Bone marrow (tissue), 2 donors: ENCODE measurements at places on chromosomes 1 and 21.

DNA sequence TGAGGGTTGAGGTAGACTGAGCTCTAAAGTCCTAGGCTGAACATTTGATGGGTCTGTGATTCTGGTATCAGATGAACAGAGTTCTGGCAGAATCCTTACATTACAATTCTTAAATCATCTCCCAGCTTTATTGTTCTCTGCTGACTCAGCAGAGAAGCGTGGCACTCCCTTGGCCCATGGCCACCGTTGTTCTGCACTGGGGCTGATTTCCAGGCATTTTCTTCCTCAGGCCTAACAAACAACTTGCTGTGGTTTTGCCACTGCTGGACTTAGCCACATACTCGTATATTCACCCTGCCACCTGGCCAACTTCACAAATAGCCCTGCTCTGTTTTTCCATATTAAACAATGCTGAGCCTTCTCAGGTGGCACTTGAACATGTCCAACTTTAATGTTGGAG, 223.2 kb downstream of the TNR start:
- DNase-seq: no peak

DNA sequence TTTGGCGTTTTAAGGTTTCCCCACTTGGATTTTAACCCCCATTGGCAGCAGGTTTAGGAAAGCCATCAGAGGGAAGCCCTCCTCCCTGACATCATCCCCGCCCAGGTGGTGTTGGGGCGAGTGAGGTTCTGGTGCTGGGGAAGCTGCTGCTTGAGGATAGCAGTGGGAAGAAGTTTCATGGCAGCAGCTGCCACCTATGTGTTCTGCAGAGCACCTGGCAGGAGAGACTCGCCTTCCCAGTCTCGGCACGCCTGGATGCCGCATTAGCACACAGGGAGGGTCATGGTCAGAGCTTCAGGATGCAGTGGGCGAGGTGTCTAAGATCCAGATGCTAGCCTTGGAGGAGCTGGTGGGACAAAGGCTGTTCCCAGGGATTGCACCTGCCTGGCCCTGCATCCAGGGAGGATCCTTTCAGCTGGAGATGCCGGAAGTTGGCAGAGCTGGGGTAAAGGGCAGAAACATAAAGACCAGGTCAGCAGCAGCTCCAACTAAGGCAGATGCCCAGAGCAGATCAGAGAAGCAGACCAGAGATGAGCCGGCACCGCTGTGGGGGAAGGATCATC, 33.9 kb downstream of the ABCG1 start:
- no peak for DNase-seq

DNA sequence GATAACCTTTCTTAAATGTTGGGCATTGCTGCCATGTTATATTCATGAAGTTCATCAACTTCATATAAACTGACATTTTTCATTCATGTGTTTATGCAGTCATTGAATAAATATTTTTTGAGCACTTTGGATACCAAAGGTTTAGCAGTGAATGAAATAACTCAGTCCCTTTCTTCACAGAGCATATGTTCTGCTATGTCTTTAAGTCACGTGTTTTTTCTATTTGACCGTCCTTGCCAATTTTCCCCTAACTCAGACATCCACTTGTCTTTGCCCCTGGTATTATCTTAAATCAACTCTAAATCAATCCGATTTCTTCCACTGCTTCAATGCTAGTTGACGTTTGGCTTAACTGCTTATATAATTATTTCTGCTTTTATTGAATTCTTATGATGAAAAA, 16.6 kb downstream of the ADARB1 start:
- no peak for DNase-seq

GRCh38 chr1:156667968-156668709, 9.1 kb downstream of the NES start:
- no peak for DNase-seq

- no peak for DNase-seq
Observed at GRCh38 chr1:81221564-81221963, 579.2 kb upstream of the ADGRL2 start.

DNA sequence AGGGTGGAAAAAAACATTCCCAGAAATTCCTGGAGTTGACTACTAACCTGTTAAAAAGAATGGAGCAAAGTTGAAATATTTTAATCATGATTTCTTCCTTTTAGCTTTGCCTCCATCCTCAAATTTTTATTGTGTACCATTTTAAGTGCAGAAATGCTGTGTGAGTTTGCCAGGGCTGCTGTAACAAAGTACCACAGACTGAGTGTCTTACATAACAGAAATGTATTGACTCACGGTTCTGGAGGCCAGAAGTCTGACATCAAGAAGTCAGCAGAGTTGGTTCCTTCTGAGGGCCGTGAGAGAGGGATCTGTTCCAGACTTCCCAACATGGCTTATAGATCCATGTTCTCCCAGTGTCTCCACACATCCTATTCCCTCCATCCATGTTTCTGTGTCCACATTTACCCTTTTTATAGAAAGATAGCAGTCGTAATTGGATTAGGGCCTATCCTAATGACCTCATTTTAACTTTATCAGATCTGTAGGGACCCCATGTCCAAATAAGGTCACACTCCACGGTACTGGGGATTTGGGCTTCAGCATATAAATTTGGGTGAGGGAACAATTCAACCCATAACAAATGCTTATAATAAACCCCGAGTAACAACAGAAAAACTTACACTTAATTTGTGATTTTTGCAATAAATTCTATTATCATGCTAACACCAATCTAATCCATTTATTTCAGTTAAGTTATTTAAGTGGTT, 12.7 kb downstream of the SNX7 start:
- DNase-seq: no peak

GRCh38 chr1:10132852-10133251, 77.5 kb upstream of the KIF1B start:
- no peak for DNase-seq

- DNase-seq: no peak
Observed at GRCh38 chr1:236269439-236269838, 12.3 kb downstream of the ERO1B start.

DNA sequence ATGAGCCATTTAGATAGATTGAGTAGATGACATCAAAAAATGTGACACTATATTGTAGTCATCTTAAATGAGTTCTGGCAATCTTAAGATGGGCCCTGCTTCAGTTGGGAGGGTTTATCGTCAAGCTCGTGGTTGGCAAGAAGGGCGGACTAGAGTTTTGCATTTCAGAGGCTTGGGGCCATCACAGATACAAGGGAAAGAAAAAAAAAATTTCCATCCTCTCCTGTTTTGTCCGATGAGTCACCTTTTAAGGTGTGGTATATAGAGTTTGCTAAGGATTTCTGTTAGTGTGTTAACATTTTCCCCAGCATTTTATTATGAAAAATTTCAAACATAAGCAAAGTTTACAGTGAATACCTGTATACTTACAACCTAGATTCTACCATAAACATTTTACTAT, 31.8 kb upstream of the KCNQ4 start:
- no peak for DNase-seq

- DNase-seq: no peak
Observed at GRCh38 chr1:202229376-202229775, 35.8 kb downstream of the LGR6 start.

DNA sequence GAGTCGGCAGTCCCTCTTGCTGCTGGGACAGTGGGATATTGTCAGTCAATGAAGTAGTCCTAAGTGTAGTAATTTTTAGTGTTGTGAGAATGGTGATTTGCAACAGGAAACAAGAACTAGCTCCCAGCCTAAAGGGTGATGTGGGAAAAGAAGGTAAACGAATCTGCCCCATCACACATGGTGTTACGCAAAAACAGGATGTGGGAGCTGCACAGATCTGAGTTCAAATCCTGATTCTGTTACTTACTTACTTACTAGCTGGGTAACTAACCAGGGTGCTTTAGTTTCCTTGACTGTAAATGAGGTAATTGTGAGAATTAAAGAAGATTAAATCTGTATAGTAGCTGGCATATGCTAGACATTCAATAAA, 22.3 kb downstream of the NAV1 start:
- no peak for DNase-seq

DNA sequence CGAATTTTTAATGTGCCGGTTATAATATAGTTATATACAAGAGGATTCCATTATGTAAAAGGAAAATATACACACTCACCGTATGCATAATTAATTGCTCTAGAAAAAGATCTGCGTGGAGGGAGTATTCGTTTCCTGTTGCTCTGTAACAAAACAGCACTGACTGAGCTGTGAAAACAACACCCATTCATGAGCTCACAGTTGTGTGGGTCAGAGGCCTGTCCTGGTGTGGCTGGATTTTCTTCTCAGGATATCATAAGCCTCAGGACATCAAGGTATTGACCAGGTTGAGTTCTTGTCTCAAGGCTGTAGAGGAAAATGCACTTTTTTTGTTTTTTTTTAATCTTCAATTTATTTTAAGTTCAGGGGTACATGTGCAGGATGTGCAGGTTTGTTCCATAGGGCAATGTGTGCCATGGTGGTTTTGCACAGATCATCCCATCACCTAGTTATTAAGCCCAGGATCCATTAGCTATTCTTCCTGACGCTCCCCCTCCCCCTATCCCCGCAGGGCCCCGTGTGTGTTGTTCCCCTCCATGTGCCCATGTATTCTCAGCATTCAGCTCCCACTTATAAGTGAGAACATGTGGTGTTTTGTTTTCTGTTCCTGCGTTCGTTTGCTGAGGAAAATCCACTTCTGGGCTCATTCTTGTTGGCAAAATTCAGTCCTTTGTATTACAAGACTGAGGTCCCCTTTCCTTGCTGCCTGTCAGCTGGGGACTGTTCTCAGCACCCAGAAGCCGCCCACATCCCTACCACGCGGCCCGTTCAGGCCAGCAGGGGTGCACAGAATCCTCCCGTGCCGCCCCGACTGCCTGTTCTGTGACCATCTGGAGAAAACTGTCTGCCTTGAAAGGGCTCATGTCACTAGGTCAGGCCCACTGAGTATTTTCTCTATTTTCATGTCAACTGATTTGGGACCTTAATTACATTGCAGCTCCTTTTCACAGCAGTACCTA, 87.4 kb upstream of the ERRFI1 start:
- DNase-seq: no peak

DNA sequence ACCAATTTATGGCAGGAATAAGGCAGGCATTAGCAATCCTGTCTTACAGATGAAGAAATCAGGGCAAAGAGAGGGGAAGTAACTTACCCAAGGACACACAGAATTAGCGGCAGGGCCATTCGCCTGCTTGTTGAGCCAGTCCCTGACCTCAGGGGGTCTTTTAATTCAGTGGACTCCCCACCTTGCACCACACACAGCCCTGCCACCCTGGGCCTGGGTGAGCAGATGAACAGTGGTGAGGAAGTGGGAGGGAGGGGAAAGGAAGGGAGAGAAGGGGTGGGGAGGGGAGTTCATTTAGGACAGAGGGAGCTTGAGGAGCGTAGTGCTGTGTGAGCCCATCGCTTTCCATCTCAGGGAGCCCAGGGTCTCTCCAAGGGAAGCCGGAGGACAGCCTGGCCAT, 34.7 kb downstream of the GLIS1 start:
- no peak for DNase-seq

- DNase-seq: no peak
Observed at GRCh38 chr1:183589874-183590243, 400 bp downstream of the NCF2 start.

DNA sequence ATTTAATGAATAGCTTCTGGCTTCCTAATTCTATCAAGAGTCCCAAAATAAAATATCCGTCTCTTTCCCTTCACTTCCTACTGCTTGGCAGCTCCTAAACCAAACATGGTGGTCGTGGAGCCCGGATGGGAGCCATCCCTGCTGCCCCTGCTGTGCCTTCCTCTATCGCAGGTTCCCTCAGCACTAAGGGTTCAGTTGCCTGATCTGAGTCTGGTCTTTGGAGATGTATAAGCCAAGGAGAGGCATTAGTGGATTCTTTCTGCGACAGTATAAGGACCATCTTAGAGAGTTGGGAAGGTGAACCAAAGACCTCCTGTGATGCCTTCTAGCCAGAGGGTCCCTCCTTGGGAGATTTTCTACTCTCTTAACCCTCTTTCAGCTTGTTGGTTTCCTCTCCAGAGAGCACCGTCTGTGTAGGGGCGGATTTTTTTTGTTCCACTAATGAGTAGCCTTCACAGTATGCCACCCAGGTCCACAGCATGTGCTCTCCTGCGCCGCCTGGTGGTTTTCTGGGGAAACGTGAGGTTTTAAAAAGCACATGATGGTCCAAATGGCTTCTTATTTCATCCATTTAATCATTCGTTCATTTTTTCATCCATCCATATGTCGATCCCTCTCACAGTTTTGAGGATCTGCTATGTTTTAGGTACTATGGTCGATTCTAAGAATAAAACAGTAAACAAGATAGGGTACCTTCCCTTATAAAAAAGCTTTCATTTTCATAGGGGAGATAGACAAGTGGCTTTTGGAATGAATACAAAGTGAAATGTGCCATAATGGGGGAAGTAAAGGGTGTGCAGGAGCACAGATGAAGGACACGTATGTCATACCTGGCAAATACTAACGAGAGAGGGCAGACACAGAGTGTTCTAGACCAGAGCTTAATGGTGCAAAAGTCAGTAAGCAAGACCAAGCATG, 71.0 kb downstream of the NFASC start:
- peak; percentile 3 for DNase-seq

GRCh38 chr1:16029288-16029687, 7.5 kb downstream of the CLCNKA start:
- DNase-seq: no peak

- peak; percentile 84 for DNase-seq
Observed at GRCh38 chr1:110339407-110340206, 430 bp downstream of the RBM15 start.

- DNase-seq: no peak
Observed at GRCh38 chr1:40745176-40745575, 38.4 kb upstream of the KCNQ4 start.

DNA sequence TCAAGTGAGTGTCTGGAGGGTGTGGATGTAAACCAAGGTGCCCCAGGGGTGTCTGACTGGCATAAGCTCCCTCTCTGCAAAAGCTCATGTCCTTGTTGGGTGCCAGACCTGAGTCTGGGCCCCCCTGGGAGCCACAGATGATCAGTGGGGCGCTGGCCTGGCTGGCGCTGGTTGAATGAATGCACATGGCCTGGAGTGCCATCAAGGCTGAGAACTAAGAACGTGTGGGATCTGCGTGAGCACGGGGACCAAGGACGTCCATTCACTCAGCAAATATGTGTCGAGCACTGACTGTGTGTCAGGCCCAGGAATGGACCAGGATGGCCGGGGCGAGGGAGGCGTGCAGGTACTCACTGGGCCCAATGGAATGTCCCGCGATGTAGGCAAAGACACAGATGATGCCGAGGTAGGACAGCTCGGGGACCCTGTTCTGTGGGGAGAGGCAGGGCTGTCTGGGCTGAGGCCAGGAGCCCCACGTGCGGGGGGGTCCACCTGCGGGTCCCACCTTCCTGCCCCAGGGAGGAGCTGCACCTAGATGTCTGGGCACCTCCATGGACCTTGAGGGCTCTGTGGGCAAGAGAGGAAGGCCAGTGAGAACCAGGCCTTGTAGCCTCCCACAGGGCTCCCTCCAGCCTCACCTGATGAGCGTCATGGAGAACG, 19.1 kb downstream of the SLC2A7 start:
- no peak for DNase-seq

DNA sequence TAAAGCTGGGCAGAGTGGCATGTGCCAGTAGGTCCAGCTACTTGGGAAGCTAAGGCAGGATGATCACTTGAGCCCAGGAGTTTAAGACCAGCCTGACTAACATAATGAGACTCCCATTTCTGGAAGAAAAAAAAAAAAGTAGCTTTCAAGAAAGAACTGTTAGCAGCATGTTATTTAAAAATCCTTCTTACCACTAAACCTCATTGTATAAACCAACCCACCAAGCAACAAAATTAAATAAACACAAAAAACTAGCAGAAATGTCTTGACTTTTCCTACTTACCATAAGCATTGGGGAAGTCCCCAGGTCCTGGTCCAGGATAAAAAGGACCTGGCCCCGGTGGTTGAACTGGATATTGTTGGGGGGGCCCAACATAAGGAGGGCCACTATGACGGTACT, 192.9 kb upstream of the HP1BP3 start:
- no peak for DNase-seq

GRCh38 chr21:31604591-31605190, 54.8 kb upstream of the SOD1 start:
- DNase-seq: peak; percentile 5

- DNase-seq: no peak
Observed at GRCh38 chr1:232952514-232953499, 2.4 kb downstream of the NTPCR start.
